ENCODE measurements at places on chromosomes 12 and 14. TPM values are rescaled to one million over a fixed set of nuclear protein-coding genes. Genes with fewer than 3 reads are reported as not detected.
A peak's percentile ranks its signal among the peaks of the same experiment; 100 is the strongest.

DNA sequence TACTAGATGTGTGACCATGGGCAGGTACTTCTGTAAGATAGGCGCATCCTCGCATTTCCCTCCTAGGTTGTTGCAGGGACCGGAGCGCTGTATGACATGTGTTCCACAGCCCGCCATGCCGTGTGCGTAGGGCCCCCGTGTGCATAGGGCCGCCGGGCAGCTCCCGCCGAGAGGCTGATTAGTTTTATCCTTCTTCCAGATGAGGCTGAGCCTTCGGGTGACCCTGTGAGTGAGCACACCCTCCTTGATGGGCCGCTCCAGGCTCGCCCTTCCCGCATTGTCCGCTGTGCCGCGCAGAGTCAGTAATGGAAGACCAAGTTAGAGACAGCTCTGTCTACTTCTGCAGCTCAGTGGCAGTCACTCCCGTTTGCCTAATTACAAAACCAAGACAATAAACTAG, 72.9 kb upstream of the DYNC1H1 start:
- H3K27me3 ChIP-seq, result no peaks in the 10 kb centered on the region
- peak; percentile 57 for DNase-seq
- H3K27ac ChIP-seq, result no peak overlapping the region
- no peaks in the 10 kb centered on the region for H3K4me1 ChIP-seq
- peaks cover 20% of the 10 kb centered on the region for H3K36me3 ChIP-seq
- no peak overlapping the region for H3K4me3 ChIP-seq

- no peaks in the 10 kb centered on the region for H3K27me3 ChIP-seq
- no peaks in the 10 kb centered on the region for H3K4me1 ChIP-seq
- no peak overlapping the region for H3K4me3 ChIP-seq
- H3K36me3 ChIP-seq, result no peaks in the 10 kb centered on the region
Measured at GRCh38 chr14:104266631-104267575, 128.5 kb downstream of the KIF26A start.

Gene RIMKLB
- total RNA-seq, result 26.5 TPM

GRCh38 chr14:68508581-68508980, 284.3 kb downstream of the ZFP36L1 start:
- no peak overlapping the region for H3K4me3 ChIP-seq
- H3K36me3 ChIP-seq, result no peaks in the 10 kb centered on the region
- DNase-seq, result no peak
- no peak overlapping the region for H3K27ac ChIP-seq
- H3K4me1 ChIP-seq, result peaks cover 46% of the 10 kb centered on the region

DNA sequence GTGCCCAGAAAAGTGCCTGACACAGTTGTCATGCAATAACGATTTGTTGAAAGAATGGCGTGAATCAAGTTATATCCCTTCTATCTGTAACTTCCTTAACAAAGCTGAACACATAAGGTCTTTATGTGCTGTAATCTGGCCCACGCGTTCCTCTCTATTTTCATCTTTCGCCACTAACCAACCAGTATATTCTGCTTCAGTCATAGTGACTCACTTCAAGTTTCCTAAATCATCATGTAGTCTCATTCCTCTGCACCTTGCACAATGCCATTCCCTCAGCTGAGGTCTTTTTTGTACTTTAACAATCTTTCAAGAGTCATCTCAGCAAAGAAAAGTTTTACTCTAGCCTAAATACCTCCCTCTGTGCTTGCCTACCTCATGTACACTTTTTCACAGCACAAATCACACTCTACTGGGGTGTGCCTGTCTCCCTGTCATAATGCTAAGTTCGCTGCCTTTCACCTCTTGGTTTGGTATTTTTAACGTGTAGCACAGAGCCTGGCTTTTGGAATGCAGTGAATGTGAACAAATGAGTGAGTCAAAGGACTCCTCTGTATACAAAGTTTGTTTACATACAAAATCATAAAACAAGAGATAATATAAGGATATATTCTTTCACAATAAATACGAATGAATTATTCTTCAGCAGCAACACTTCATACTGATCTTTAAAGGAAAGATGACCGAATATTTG, 2.9 kb upstream of the CMAS start:
- H3K27me3 ChIP-seq, result peaks cover 10% of the 10 kb centered on the region
- H3K4me3 ChIP-seq, result no peak overlapping the region
- H3K36me3 ChIP-seq, result no peaks in the 10 kb centered on the region
- peaks cover 11% of the 10 kb centered on the region for H3K4me1 ChIP-seq

DNA sequence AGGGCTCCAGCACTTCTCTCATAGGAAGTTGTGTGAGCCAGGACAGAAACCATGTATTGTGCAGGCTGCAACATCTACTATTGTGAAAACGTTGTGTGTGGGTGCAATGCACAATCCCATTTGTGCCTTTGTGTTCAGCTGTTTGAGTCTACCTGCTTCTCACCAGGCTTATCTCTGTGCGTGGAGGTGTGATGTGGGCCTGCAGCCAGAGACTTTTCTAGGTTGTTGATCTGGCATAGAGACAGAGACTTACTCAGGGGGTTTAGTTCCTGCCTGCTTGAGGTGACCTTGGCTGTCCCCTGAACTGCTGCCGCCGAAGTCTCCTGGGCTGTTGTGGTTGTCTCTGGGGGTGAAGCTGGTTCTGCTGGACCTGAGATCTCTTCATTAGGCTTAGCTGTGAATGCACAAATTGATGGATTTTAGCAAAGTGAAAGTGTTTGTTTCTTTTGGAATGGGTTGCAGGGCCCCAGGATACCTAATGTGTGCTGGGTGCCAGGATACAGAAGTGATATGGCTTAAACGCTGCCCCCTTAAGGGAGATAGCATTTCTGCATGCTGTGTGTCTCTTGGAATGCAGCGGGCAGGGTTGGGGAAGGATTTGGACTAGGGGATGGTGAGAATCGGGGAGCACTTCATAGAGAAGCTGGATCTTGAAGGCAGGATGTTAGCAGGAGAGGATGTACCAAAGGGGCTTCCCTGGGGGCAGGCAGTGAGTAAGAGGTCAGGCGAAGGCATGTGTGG, 2.5 kb downstream of the LACRT start:
- H3K27me3 ChIP-seq, result no peaks in the 10 kb centered on the region
- H3K27ac ChIP-seq, result no peak overlapping the region
- no peak overlapping the region for H3K4me3 ChIP-seq
- H3K4me1 ChIP-seq, result no peaks in the 10 kb centered on the region
- peak; percentile 48 for DNase-seq
- H3K36me3 ChIP-seq, result no peaks in the 10 kb centered on the region

GRCh38 chr12:71220260-71220659, 62.5 kb upstream of the TSPAN8 start:
- H3K36me3 ChIP-seq, result no peaks in the 10 kb centered on the region
- no peak overlapping the region for H3K27ac ChIP-seq
- H3K4me3 ChIP-seq, result no peak overlapping the region
- peaks cover 8% of the 10 kb centered on the region for H3K27me3 ChIP-seq

- no peaks in the 10 kb centered on the region for H3K36me3 ChIP-seq
- H3K27ac ChIP-seq, result no peak overlapping the region
- no peaks in the 10 kb centered on the region for H3K4me1 ChIP-seq
- DNase-seq, result no peak
Measured at GRCh38 chr12:10160617-10161385, 11.1 kb downstream of the OLR1 start.

DNA sequence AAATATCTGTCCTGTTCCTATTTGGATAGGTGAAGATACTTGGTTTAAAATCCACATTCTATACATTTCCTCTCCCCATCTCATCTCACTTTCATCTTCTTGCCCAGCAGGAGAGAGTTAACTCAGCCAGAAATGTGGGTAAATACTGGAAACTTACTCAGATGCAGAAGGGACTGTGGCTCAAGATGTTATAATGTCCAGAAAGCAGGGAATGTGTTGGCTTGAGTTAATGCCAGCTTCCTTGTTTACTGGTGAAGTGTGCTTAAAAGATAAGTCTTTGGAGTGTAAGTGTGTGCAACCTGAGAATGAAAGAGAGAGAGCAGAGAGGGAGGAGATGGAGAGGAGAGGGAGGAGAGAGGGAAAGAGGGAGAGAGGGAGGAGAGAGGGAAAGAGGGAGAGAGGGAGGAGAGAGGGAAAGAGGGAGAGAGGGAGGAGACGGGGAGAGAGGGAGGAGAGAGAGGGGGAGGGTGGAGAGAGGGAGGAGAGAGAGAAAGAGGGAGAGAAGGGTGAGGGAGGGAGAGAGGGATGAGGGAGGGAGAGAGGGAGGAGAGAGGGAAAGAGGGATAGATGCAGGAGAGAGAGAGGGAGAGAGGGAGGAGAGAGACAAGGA, 22.0 kb upstream of the SNRPF start:
- no peak for DNase-seq
- peaks cover 8% of the 10 kb centered on the region for H3K4me1 ChIP-seq
- no peak overlapping the region for H3K4me3 ChIP-seq
- peaks cover 43% of the 10 kb centered on the region for H3K27me3 ChIP-seq
- no peak overlapping the region for H3K27ac ChIP-seq

Gene CCDC198
- not detected for total RNA-seq

DNA sequence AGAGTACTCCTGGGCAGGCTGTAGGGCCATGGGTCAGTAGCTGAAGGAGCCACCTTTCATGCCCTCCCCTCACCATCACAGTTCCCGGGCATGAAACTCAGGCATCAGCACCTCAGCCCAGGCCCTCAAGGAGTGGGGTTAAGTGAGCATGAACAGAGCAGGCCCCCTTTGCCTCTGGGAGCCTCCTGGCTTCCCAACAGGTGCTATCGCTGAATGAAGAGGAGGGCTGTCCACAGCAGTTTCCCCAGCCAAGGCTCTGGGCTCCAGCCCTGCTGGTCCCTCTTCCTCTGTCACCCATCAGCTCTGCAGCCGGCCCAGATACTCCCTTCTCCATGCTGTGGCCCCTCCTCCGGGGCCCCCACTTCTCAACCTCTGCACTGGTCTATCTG, 184.3 kb downstream of the ZFP36L1 start:
- H3K27ac ChIP-seq, result no peak overlapping the region
- H3K4me1 ChIP-seq, result peaks cover 34% of the 10 kb centered on the region

GRCh38 chr12:93634416-93634815, 42.8 kb upstream of the CRADD start:
- H3K4me3 ChIP-seq, result no peak overlapping the region
- H3K4me1 ChIP-seq, result peaks cover 9% of the 10 kb centered on the region
- peaks cover 11% of the 10 kb centered on the region for H3K27me3 ChIP-seq
- no peak overlapping the region for H3K27ac ChIP-seq
- DNase-seq, result no peak

DNA sequence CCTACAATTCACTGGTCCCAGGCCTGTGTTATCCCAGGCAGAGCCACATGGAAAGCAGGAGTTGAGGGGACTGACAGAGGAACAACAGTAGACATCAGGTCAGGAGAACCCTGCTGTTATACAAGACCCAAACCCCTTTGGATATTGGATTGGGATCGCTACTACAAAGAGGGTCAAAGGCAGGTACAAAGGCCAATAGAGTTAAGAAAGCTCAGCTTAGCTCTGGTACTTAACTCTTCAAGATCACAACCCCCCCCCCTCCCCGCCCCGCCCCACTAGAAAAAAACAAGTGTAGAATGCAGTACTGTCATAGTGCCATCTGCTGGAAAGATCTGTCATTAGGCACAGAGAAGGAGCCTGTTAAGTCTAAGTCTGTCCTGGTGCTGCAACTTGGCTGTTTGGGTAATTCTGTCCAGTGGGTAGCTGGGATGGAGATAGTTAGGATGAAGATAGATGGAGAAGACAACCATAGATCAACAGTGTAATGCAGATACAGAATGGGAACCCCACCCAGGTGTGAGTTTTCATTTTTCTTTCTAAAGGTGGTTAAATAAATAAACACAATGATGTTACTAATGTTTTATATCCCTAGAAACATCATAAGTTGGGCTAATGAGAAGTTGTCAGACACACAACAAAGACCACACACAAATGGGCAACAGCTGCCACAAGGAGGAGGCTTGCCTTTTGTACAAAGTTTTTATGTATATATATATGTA, 17.2 kb downstream of the REM2 start:
- peak overlapping the region; percentile 20 for H3K27ac ChIP-seq
- H3K36me3 ChIP-seq, result peaks cover 30% of the 10 kb centered on the region
- DNase-seq, result no peak
- no peaks in the 10 kb centered on the region for H3K27me3 ChIP-seq
- H3K4me3 ChIP-seq, result no peak overlapping the region
- peaks cover 13% of the 10 kb centered on the region for H3K4me1 ChIP-seq

Gene CLEC7A
- not detected for total RNA-seq

DNA sequence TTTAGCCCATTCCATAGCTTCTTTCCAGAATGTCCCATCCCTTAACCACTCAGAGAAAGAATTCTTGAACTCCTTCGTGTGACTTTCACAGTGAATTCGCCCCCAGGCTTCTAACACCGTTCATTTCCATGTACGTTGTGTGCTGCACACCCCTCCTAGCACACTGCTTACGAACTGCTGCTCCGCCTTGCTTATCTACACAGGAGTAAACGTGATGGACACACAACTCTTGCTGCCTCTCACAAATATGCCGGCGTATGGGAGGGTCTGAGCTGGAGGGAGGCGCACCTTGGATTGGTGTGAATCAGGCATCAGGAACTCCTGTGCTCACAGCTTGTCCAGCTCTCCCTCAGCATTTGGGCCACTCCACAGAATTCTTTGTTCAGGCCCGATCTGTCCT, 3.9 kb upstream of the ADGRD1 start:
- H3K36me3 ChIP-seq, result no peaks in the 10 kb centered on the region
- DNase-seq, result peak; percentile 71
- H3K27ac ChIP-seq, result no peak overlapping the region
- H3K4me1 ChIP-seq, result peaks cover 15% of the 10 kb centered on the region
- peaks cover 6% of the 10 kb centered on the region for H3K27me3 ChIP-seq

Gene PROX2
- total RNA-seq, result not detected

DNA sequence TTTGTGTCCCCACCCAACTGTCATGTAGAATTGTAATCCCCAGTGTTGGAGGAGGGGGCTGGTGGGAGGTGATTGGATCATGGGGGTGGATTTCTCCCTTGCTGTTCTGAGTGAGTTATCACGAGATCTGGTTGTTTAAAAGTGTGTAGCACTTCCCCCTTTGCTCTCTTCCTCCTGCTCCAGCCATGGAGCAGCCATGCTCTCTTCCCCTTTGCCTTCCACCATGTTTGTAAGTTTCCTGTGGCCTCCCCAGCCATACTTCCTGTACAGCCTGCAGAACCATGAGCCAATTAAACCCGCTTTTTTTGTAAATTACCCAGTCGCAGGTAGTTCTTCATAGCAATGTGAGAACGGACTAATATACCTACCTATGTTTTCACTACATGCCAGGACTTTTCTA, 2.6 kb upstream of the POC1B start:
- H3K27ac ChIP-seq, result no peak overlapping the region
- peaks cover 19% of the 10 kb centered on the region for H3K4me1 ChIP-seq

DNA sequence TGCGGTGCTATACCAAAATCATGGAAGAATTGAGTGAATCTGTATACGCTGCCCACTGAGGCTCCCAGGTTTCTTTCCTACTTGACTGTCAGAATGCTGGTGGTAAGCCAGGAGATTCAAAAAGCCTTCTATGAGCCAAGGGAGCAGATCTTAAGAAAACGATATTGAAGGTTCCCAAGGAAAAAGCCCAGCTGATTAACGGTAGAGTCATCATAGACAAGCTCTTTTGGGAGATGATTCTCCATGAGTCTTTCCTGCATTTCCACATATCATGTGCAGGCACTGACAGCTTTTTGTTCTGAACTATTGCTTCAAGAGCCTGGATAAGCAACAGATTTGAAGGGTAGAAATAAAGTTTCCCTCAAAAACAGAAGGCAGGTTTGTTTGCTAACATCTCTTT, 17.5 kb downstream of the SLC35F4 start:
- H3K27ac ChIP-seq, result no peak overlapping the region

DNA sequence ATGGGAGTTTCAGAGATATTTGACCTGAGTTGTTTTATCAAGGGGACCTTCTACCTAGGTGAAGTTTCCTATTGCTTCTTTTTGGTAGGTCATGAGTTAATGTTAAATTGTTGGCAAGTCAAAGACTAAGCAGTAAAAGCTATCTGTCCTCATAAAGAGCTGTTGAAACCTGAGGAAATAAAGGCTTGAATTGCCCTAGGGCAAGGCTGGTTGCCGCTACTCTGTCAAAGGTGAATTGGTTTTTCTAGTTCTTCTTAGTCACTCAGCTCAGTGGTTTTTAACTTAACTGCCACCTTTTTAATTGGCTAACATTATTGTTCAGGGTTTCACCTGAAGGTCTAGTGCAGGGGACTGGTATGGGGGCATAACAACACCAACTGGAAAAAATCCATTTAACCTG, 441.6 kb upstream of the FBXO33 start:
- DNase-seq, result no peak
- no peaks in the 10 kb centered on the region for H3K27me3 ChIP-seq
- H3K27ac ChIP-seq, result no peak overlapping the region
- H3K36me3 ChIP-seq, result no peaks in the 10 kb centered on the region
